NCI-H1105 (cell line): ENCODE measurements at places on chromosomes 4 and X.

DNA sequence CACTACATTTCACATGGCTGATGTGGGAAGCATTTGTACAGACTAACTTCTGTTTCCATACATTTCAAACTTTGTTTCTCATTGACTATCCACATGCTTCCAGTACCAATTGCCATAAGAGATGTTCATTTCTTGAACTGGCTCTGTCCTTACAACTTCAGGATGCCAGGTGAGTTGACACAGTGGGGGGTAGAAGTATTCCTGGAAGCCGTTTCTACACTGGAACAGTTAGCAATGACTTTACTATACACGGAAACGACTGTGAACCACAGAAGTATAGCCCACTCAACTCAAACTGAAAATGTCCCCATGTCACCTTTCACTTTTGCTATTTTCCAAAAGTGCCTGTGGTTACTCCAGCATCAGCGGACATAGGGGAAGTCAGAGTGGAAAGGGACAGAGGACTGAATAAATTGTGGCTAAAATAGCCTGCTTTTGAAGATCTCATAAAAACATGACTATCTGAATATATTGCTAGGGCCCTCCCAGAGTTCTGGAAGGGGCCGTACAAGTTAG, 38.0 kb upstream of the DSPP start:
- DNase-seq: no peak

- peak; percentile 1 for DNase-seq
Observed at GRCh38 chrX:110442635-110443034, 84.0 kb downstream of the RTL9 start.

- DNase-seq: no peak
Observed at GRCh38 chr4:30716158-30716557, 4.0 kb upstream of the PCDH7 start.

- no peak for DNase-seq
Observed at GRCh38 chrX:39725928-39726619, 371.7 kb downstream of the BCOR start.

GRCh38 chr4:8594097-8595038, 1.8 kb downstream of the CPZ start:
- no peak for DNase-seq

GRCh38 chrX:111560801-111561200, 49.4 kb downstream of the SERTM2 start:
- DNase-seq: no peak

DNA sequence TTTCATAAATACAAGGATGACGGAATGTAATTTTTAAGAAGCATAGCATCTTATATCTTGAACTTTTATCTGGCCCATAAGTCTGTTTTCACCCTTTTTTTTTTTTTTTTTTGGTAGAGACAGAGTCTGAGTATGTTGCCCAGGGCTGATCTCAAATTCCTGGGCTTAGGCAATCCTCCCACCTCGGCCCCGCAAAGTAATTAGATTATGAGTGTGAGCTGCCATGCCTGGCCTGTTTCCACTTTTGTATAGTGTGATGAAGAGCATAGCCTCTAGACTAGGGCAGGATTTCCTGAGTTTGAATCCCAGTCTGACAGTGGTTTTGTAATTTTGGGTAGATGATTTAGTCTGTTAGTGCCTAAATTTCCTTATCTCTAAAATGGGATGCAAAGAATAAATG, 11.0 kb downstream of the STIM2 start:
- no peak for DNase-seq

DNA sequence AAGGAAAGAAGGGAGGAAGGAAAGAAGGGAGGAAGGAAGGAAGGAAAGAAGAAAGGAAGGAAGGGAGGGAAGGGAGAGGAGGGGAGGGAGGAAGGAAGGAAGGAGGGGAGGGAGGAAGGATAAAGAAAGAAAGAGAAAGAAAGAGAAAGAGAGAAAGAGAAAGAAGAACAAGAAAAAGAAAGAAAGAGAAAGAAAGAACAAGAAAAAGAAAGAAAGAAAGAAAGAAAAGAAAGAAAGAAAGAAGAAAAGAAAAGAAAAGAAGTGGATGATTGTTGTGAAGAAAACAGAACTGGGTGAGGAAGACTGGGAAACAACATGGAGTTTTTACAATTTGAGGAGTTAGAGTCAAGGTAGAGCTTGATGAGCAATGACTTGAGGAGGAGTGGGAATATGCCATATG, 78.0 kb downstream of the EIF4E start:
- no peak for DNase-seq

GRCh38 chr4:43757147-43757546, 691.5 kb downstream of the KCTD8 start:
- no peak for DNase-seq

GRCh38 chrX:51798701-51799100, 55.5 kb downstream of the GSPT2 start:
- peak; percentile 5 for DNase-seq

DNA sequence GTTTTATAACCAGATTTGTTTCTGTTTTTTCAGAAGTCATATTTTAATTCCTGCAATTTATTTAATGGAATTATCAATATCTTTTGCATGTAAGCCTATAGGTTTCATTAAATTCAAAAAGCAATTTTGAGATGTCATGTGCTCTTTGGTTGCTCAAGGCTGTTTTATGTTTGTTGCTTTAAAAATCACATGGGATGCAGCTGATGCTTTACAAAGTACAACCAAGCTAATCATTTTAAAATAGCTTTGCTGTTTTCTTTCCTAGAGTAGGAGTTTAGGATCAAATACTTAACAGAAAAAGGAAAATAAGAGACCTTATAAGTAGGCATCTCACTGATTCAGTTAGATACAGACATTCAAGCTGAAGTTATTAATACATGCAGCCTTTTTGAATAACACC, 11.3 kb downstream of the CPEB2 start:
- DNase-seq: no peak

GRCh38 chr4:57774171-57774570, 664.0 kb upstream of the IGFBP7 start:
- DNase-seq: no peak

DNA sequence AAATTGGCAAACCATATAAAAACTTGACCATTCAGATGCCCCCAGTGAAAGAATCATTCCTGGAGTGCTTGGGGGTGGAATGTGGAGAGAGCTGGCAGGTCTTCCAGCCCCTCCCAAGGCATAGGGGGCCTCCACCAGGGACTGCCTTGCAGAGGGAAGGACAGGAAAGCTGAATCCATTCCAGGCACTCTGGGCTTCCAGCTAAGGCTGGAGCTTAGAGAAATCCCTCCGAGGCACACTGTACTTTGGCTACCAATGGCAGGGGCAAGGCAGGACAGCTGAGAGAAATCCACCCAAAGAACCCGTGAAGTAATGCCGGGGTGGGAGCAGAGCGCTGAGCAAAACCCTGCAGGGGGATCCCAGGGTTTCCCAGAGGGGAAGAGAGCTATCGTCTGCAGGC, 4.0 kb downstream of the CENPU start:
- DNase-seq: no peak

DNA sequence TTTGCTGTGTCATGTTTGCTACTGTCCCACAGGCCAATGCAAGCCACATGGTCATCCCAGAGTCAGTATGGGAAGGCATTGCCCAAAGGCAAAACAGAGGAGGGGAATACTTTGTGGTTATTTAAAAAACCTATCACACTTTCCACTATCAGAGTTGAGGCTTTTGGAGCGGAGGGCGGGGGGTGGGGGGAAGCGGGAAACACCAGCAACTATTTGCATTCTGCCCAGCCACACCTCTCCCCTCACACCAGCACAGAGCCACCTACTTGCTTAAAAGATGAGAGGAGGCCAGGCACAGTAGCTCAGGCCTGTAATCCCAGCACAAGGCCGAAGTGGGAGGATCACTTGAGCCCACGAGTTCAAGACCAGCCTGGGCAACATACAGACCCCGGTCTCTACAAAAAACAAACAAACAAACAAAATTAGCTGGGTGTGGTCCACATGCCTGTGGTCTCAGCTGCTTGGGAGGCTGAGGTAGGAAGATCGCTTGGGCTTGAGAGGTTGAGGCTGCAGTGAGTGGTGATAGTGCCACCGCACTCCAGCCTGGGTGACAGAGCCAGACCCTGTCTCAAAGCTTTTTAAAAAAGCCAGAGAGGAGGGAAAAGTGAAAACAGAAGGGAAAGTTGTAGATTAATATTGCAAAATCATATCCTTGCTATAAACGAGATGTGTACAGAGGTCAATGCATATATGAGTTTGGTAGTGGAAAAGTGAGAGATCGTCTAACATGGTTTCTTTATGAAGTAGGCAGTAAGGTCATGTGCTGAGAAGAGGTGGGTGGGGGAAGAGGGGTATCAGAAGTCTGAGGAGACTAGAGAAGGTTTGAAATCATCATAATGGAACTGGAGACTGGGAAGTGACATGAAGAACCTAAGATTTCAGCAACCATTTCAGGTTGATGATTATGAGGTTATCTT, 1.9 kb upstream of the CHST7 start:
- no peak for DNase-seq

DNA sequence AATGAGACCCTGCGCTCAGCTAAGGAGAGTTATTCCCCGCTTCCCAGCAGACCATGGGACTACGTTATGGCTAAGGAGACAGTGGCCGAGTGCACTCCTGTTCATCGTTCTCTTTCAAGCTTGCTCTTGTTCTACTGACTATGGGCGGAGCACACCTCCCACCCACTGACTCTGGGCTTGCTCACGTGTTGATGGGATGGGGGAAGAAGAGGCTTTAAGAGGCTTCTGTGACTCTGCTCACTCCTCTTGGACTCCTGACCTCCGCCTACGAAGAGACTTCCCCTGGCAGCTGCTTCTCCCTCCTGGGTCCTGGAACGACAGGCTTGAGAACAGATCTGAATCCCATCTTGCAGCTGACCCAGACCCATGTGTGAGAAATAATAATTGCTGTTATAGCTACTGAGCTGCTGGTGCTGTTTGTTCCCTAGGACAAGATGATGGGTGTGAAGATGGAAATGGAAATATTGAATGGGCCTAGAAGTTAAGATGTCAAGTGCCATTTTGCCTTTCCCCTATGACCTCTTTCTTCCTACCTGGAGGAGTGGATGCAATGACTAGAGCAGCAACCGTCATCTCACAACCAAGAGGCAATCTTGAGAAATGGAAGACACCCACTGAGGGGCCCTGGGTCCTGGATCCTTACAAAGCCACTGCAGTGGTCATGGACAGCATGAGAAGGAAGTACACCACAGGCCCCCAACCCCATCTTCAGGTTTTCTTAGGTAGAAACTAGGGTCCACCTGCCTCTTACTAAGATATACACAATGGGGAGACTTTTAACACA, 38.7 kb upstream of the IRAK1 start:
- DNase-seq: no peak

DNA sequence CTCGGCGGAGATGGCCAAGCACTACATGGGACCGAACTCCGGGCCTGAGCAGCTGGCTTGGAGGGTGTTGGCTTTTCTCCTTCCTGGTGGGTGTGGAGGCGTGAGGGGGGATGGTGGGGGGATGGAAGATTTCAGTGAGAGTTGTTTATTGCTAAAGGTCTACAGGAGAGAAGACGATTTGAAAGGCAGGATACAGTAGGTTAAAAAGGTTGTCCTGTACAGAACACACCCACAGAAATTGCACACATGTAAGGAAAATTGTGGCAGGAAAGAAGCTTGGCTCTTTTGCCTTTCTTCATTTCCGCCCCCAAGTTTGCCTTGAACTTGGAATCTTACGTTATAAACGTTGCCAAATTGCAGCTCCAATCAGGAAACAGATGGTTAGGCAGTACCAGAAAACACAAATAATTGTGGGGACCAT, 74.1 kb upstream of the STOX2 start:
- DNase-seq: no peak

GRCh38 chr4:38071801-38072431, 111.7 kb downstream of the PTTG2 start:
- DNase-seq: no peak

- DNase-seq: no peak
Observed at GRCh38 chr4:126267689-126268088, 952.9 kb downstream of the FAT4 start.

DNA sequence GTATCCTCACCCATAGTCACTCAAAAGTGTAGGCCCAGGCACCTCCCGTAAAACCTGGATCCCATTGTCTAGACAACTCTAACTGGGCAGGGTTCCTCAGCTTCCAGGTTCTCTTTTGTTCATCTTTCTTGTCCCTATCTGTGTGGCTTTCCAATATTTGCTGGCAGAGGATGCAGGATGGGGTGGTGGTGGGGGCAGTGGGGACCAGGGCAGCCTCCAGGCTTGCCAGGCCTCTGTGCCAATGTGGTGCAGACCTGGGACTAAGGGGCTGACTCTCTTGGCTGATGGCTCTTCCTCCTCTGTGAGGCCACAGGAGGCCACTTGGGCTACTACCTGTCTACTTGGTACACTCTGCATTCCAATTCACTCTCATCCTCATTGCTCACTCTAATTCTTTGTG, 76.4 kb downstream of the NBDY start:
- no peak for DNase-seq

GRCh38 chr4:139933104-139933503, 220.9 kb downstream of the MAML3 start:
- no peak for DNase-seq

DNA sequence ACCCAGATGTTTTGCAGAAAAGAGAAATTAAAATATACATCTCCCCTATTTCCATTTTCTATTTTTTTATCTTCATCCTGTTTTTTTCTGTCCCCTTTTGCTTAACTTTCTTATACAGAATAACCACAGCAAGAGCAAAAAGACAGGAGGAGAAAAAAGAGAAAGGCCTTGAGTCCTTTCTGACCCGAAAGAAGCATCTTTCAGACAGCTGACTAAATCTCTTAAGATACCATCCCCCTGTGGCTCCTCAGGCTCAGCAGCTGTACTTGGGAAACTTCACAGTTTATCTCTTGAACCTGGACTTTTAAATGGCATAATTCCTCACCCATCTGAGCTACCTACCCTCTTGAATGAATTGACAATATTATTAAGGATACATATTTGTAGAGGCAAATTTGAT, 100.2 kb downstream of the FIP1L1 start:
- no peak for DNase-seq

DNA sequence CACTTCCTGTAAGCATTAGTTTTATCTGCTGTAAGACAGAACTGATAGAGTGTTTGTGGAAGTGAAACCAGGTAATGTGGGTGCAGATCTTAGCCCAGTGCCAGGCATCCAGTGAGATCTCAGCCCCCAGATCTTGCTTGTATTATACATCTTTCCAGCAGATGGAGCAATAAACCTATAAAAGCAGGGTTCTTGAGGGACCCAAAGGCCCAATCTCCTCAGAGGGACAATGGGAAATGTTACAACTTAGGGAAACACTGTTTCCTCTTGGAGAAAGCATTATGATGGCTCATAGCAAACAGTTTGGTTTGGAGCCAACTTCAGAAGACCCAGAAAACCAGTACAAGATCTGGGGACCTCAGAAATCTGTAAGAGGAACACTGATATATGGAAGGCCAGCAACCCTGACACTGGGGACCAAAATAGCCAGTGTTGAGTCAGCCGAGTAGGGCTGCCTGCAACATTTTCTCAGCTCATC, 206.3 kb downstream of the SLC7A11 start:
- peak; percentile 8 for DNase-seq

- DNase-seq: no peak
Observed at GRCh38 chr4:147493307-147493706, 12.4 kb downstream of the EDNRA start.
